ENCODE measurements at places on chromosomes 7 and 10.

DNA sequence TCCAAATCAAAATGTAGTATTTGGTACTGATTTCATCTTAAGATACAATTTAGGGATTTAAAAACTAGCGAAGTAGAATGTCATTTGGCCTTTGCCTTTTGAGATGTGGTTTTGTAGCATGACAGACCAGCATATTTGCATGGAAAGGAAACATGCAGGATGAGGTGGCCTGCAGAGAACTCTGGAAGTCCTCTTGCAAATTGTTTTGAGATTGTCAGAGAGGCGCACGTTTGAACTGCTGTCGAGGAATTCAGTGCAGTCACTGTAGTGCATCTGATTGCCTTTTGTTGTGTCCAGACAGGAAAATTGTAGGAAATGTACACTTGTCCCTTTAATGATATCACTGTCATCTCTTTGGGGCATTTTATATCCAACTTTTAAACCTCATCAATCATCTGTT lies 136.7 kb downstream of the CELF2 start:
- DNase-seq: no peak

DNA sequence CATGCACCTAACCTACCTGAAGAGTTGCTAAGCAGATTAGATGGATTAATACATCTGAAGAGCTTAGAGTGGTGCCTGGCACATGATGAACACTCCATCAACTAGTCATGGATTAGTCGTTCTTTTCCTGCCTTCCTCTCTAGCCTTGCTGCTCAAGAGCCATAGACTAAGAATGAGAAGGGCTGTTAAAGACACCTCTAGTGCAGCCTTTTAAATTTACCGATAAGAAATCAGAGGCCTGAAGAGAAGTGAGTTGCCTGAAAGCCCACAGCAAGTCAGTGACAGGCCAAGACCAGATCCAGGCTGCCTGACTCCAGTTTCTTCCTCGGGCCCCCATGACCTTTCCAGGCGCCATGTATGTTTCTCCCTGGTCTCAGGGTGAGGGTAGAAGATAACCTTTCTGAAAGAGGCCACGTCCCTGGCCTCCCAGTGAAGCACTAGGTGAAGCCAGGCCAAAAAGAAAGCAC lies 6.5 kb downstream of the TSPAN15 start:
- DNase-seq: no peak

DNA sequence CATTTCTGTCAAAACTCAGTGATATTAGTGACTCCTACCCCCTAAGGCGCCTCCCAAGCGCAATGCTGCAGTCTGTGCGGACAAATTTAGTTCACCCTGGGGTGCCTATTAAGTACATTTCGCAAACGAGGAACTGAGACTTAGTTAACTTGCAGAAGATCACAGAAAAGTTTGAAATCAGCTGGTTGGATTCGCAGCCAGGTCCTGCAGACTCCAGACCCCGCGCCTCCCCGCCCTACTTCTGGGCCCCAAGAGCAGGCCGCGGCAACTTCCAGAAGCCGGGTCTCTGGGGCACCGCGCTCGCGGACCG lies 588 bp downstream of the CYREN start:
- no peak for DNase-seq

DNA sequence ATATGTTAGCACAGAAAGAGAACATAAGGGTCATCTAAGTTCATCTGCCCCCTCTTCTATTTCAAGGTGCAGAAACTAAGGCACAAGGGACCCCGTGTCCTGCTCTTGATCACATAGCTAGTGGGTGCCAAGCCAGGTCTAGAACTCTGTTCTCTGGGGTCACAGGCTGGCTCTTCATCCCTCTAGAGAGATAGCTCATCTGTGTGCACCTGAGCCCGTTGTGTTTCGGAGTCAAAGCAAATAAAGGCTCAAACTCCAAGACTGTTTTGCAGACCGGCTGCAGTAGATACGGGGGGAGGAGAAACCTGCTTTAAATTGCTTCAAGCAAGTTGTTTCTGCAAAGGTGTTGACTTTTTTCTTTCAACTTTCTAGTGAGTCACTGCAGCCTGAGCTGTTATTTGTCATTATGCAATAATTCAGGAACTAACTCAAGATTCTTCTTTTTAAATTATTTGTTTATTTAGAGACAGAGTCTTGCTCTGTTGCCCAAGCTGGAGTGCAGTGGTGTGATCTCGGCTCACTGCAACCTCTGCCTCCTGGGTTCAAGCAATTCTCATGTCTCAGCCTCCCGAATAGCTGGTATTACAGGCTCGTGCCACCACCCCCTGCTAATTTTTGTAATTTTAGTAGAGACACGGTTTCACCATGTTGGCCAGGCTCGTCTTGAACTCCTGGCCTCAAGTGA lies 6.5 kb downstream of the BLVRA start:
- no peak for DNase-seq

DNA sequence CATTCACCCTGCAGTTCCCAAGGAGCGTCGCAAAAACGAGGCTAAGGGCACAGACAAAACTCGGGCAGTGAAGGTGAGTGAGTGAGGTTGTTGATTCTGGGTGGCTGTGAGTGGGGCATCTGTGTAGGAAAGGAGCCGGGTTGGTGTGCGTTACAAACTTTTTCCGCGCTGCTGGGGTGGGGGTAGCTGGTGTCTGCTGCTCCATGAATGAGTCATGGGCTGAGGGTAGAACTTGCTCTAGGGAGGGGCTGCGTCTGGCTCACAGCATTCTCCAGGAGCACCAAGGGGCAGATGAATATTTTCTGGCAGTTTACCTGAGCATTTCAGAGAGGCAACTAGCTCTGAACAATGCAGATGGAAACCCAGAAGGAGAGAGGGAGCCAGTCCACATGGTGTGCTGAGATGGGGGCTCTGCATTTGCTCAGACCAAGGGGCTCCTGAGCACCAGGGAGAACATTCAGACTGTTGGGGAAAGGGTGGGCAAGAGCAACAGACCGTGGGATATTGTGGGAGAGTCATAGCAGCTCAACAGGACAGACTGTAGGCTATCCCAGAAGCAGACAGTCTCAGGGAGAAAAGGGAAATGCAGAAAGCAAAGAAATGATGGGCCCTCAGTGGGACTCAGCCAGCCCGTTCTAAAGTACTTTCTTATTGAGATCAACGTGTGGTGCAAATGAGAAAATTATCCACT lies 18.8 kb downstream of the NOBOX start:
- no peak for DNase-seq

DNA sequence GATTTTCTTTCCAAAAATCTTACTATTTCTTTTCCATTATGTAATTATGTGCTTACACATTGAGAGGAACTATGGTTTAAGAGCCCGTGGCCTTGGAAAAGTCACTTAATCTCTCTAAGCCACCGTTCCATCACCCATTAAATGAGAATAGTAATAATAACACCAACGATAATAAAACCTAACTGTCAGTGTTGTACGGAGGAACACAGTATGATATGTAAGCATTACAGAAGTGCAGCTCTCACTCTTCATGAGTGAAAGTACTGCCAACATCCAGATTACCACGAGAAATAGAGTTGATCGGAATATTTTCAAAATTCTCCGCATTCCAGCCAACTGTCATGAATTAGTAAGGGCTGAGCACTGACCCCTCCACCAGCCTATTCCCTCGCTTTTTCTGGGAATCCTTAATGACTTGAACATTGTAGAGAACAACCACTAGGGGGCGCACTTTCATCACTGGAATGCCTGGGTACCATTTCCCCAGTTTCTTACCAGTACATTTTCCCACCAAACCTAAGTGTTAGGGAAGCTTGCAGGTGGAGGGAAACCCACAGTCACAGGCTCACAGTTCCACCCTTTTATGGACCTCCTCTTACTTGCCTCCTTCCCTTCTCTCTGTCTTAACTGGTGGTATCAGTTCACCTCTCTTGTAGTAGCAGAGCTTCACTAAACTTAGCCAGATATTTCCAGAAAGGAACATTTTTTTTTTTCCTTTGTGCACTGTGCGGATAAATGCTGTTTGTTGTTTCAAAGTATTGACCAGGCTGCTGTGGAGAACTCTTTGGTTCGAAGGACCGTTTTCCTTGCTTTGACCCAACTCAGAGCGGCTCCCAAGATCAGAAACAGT lies 27.8 kb downstream of the NKX2-3 start:
- DNase-seq: peak; percentile 19

DNA sequence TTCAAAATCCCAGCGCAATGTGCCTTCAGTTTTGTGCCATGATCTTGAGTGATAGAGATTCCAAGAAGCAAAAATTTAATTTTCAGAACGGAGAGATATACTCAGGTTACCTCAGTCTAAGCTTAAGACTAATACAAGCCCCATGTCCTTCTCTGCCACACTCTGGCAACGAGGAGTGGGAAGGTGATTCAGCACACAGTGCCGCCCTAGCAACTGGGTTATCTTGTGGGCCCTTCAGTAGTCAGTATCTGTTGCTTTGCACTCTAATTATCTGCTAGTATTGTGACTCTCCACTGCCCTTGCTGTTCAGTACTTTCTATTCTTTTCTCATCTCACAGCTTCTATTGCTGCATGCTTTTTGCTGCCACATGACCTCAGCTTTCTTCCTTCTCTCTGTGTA lies 39.2 kb upstream of the MKLN1 start:
- no peak for DNase-seq

DNA sequence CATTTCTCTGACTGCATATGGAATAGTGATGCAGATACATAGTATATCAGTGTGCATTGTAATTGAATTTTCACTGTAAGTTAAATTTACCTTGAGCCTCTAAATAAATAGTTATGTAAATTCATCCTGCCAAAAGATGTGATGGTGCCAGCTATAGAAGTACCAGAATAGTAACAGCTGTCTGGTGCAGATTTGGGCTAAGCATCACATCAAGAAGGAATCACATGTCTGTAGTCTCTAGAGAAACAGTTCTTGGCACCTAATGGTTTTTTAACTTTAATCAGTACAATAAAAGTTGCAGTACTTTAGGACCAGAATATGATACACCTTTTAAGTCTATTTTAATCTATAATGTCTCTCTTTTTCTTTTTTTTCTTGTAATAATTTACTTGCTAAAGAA lies 17.4 kb downstream of the PLEKHA1 start:
- peak; percentile 40 for DNase-seq

GRCh38 chr7:85475071-85475470 lies 288.2 kb upstream of the SEMA3D start:
- no peak for DNase-seq

GRCh38 chr10:47401874-47402640 lies 18.0 kb upstream of the ZNF488 start:
- DNase-seq: no peak

Data from DMS 273 treated with DMSO at 0.1 percent for 48 hours (cell line).